ENCODE measurements at places on chromosomes 2 and 18.

GRCh38 chr2:169928463-169928864 lies 101.2 kb downstream of the UBR3 start:
- H3K27ac ChIP-seq, result no peak overlapping the region
- no peak for DNase-seq
- H3K36me3 ChIP-seq, result no peaks in the 10 kb centered on the region
- no peaks in the 10 kb centered on the region for H3K4me1 ChIP-seq
- no peaks in the 10 kb centered on the region for H3K27me3 ChIP-seq
- no peak overlapping the region for H3K4me3 ChIP-seq

- DNase-seq, result no peak
- no peaks in the 10 kb centered on the region for H3K27me3 ChIP-seq
- no peak overlapping the region for H3K27ac ChIP-seq
- no peak overlapping the region for H3K4me3 ChIP-seq
- H3K4me1 ChIP-seq, result peaks cover 36% of the 10 kb centered on the region
Measured at GRCh38 chr2:85545780-85546240, 6.8 kb downstream of the MAT2A start.

GRCh38 chr2:1854729-1855547 lies 110.6 kb upstream of the PXDN start:
- no peaks in the 10 kb centered on the region for H3K4me1 ChIP-seq
- no peaks in the 10 kb centered on the region for H3K36me3 ChIP-seq
- H3K27me3 ChIP-seq, result peaks cover 24% of the 10 kb centered on the region
- H3K27ac ChIP-seq, result no peak overlapping the region

GRCh38 chr18:49658823-49659404 lies 97.1 kb downstream of the LIPG start:
- H3K4me1 ChIP-seq, result no peaks in the 10 kb centered on the region
- H3K4me3 ChIP-seq, result no peak overlapping the region
- no peak overlapping the region for H3K27ac ChIP-seq
- peaks cover 8% of the 10 kb centered on the region for H3K27me3 ChIP-seq

GRCh38 chr2:49154140-49154539 lies at the start of gene FSHR:
TSS of gene FSHR (minus strand) at chr2:49154515. CDS start at chr2:49154417, 98 bp downstream.
- no peaks in the 10 kb centered on the region for H3K4me1 ChIP-seq
- no peak within 1 kb of the TSS for H3K27ac ChIP-seq
- no peaks in the 10 kb centered on the region for H3K27me3 ChIP-seq
- H3K4me3 ChIP-seq, result no peak within 1 kb of the TSS
